ENCODE measurements at places on chromosomes 5 and 9.

DNA sequence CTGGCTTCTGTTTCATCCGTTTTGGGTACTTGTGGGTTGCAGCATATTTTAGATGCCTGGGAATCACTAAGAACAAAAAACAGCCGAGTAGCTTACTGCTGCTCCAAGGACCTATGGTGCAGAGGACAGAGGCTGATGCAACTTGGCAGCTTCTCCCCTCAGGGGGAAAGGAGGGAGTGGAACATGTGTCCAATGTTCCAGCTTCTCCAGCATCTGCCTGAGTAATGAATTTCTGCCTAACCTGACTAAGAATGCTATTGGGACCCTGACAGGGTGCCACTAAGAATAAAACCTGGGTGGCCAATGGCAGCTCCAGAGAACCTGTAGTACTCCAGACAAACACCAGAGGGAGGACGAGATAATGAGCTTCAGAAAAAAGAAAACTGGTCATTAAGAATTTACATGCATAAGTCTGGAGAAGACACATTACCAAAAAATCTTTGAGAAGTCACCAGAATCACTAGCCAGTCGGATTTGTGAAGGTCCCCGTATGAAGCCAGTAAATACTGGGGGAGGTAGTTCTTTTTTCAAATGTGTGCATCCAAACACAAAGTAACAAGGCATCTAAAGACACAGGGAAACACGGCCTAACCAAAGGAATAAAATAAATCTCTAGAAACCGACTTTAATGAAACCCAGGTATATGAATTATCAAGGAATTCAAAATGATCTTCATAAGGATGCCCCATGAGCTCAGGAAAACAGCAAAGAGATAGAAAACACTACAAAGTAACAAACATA is 293.5 kb downstream of the HINT1 start:
- DNase-seq: no peak

GRCh38 chr9:128902351-128903078 is 18.3 kb upstream of the PHYHD1 start:
- peak; percentile 55 for DNase-seq

DNA sequence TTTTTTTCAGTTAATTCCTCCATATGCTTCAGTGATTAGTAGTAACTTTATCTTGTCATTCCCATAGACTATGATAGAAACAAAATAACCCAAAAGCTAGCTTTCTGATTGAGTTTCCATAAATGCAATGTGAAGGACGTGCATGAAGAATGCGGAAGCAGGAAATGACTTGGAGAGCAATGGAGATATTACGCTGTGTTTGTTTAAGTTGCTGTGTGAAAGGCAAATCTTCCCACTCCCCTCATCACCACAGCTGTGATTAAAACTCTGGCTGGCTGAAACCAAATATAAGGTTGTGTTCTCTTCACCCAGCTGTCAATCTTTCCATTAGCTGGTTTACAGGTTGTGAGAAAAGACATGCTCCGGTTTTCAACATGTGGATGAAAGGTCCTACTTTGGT is 83.9 kb downstream of the NR2F1-AS1 start:
- no peak for DNase-seq

GRCh38 chr5:135395451-135395850 is 3.6 kb downstream of the MACROH2A1 start:
- DNase-seq: no peak

GRCh38 chr9:129868023-129868871 is 33.0 kb downstream of the USP20 start:
- no peak for DNase-seq

DNA sequence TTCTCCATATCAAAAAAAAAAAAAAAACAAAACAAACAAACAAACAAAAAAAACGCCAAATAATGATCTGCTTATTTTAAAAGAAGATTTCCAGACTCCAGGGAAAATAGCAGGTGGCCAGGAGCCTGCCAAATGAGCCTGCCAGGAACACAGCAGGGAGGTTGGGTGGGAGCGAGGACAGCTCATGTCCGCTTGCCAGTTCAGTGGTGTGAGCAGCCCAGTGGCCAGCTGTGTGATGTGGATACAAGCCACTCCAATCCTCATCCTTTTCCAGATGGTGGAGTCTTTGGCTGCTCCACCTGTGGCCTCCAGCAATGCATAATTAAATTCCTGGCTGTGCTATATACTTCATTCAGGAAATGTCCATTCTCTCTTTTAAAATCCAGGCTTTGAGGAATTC is 1025.1 kb upstream of the C9orf72 start:
- DNase-seq: no peak

GRCh38 chr5:39274398-39275085 is 55.2 kb upstream of the FYB1 start:
- DNase-seq: peak; percentile 61

- no peak for DNase-seq
Measured at GRCh38 chr5:14678773-14679334, 14.3 kb downstream of the OTULIN start.

GRCh38 chr5:15753752-15754151 is 253.8 kb downstream of the FBXL7 start:
- no peak for DNase-seq

DNA sequence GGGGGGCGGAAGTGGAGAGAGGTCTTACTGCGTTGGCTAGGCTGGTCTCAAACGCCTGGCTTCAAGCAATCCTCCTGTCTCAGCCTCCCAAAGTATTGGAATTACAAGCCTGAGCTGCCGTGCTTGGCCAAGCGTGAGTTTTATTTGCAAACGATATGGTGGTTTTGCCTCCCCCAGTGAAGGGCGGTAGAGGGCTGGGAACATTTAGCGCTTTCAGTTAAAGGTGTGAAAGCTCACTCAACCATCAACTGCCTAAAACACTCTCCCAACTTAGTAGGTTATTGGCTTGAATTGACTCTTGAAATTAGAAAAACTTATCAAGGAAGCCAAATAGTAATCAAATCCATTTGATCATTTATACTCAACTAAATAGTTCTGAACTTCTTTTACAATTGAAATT is 156.3 kb downstream of the ESM1 start:
- DNase-seq: no peak

- no peak for DNase-seq
Measured at GRCh38 chr5:139027150-139027549, 152.0 kb upstream of the LRRTM2 start.

DNA sequence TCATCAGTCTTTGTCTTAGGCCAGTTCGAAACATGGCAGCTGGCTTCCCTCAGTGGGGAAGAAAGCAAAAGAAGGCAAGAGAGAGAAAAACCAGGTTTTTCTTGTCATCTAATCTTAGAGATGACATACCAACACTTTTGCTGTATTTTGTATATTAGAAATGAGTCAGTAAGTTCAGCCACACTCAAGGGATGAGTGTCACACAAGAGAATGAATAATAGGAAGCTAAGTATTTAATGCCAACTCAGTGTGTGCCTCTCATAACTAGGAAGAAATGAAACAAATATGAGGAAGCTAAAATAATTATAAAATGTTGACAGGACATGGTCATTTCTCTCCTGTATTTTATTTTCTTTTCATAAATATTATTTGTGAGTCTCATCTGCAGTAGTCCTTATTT is 65.3 kb downstream of the CDH12 start:
- no peak for DNase-seq

DNA sequence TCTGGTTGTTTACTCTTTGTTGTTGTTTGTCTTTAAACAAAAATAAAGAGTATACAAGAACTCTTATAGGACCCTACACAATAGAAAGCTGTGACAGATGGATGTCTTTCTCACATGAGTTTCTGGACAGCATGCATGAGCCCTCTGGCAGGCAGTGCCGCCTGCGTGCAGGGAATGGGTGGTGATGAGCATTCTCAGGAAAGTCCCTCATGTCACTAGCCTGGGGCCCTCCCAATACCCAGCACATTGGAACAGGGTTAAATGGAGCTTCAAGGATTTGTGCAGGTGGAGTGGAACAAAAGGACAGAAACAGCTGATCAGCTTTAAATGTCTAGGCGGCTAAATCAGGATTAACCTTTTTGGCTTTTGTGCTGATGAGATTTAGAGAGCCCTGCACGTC is 181.0 kb upstream of the CD180 start:
- no peak for DNase-seq

GRCh38 chr9:78463750-78464149 is 166.8 kb downstream of the PSAT1 start:
- no peak for DNase-seq

- DNase-seq: no peak
Measured at GRCh38 chr9:131622523-131622922, 77.2 kb downstream of the PRRT1B start.

DNA sequence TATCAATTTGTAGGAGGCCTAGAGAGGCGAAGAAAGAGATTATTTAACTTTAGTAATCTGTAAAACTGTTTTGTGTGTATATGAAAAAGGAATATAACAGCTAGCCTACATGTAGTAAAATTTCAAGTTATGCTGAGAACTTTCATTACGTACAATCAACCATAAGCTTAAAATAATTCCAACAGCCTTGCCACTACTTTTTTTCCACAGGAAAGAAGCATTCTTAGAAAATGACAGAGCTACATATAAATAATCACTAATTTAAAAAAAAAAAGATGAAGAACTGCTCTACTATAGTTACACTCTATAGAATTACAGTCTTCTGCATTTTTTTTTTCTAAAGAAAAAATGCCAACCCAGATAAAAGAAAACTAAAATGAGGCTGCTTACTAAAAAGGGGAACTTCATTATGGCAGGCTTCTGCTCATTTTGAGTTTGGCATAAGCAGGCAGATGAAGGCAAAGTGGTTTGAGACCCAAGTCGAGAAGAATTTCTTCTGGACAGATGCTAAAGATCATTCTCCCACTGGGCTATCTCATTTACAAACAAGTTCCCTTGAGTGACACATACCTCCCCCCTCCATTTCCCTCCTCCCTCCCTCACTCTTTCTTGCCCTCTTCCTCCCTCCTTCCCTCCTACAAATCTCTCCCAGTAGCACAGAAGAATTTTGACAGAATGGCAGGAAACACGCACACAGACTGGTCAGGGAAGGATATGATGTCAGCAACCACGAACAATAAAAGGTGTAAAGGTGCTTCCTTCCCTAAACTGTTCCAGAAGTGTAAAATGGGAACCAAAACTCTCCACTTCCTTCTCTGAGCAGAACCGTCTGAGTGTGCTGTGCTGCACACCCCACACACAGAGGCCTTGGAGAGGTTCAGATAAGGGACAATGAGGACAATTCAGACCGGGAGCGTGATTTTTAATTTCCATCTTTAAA is 56.1 kb downstream of the MEF2C start:
- DNase-seq: peak; percentile 80

GRCh38 chr9:82491604-82492003 is 503.0 kb downstream of the SPATA31D1 start:
- DNase-seq: no peak

DNA sequence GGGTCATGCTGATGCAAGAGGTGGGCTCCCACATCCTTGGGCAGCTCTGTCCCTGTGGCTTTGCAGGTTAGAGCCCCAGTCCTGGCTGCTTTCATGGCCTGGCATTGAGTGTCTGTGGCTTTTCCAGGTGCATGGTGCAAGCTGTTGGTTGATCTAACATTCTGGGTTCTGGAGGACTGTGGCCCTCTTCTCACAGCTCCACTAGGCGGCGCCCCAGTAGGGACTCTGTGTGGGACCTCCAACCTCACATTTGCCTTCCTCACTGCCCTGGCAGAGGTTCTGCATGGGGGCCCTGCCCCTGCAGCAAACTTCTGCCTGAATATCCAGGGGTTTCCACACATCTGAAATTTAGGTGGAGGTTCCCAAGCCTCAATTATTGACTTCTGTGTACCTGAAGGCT is 150.1 kb downstream of the NNT start:
- DNase-seq: no peak

DNA sequence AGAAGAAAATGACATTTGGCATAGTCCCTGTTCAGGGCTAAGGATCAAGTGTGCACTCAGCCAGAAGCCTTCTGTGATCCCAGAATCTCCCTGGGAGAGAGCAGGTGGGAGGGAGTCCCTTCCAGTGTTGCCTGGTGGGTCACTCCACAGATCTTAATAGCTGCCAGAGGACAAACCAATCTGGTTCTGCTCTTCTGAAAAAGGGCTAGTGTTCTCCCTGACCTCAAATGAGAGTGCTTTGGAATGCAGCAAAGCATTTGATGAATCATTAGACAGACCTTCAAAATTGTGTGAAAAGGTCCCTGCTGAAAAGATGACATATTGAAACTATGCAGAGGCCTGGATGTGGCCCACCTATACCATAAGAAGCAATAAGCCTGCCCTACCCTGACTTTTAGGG is 339.7 kb downstream of the TMEM232 start:
- DNase-seq: no peak

- no peak for DNase-seq
Measured at GRCh38 chr5:6903934-6904333, 190.7 kb downstream of the TENT4A start.

DNA sequence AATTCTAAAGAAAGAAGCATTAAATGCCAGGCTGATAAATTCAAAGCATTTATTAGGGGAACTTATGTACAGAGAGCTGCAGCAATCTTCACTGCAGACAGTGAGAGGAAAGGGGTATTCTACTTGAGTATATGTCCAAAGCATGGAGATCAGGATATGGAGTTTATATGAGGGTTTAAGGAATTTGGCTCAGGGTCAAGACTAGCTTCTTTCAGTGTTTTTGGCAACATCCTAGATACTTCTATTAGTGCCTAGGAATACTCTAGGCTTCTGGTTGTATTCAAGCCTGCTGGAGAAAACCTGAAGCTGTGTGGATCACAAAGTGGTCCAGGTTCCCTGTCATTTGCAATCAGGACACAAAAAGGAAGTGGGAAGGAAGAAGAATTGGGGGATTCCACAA is 194.6 kb downstream of the CETN3 start:
- no peak for DNase-seq

- peak; percentile 12 for DNase-seq
Measured at GRCh38 chr9:90189306-90189705, 453.3 kb downstream of the DIRAS2 start.

DNA sequence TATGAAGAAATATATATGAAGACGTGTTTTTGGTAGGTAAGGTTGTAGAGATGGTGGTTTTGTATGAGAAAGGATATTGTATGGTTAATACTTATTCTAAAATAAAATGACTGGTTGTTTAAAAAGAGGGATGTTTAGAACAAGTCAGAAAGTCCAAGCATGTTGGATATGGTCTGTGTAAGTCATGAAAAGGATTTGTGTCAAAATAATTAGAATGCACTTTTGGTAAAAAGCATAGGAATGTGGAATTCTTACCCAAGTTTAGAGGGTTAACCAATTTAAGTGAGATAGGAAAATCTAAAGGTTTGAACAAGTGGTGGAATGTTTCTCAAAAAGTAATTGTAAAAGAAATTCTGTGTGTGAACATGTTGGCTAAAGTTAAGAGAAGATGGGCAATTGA is 1556.5 kb upstream of the C9orf72 start:
- DNase-seq: no peak

DNA sequence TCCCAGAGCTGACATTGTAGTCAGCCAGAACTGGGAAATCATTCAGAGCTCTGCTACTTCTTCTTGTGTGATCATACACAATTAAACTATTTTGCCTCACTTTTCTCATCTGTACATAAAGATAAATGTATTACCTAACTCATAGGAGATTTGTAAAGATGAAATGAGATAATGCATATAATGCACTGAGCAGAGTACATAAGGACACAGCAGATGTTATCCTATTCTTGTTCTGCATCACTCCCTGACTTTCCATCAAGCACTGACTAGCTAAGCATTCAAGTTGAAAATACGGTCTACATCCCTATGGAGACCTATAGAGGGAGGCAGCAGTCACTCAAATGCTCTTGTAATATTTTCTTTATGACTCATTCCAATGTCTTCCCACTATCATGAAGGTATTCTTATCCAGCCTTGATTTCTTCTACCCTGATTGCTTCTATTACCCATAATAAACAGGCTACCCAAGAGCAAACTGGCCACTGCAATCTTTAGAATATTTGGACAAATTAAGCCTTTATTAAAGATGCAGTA is 16.3 kb upstream of the PRR16 start:
- DNase-seq: no peak

- DNase-seq: no peak
Measured at GRCh38 chr5:120644516-120644915, 180.4 kb downstream of the PRR16 start.

- peak; percentile 63 for DNase-seq
Measured at GRCh38 chr9:21443849-21444625, 3.8 kb downstream of the IFNA1 start.
